Esophagus muscularis mucosa (tissue), 4 donors: ENCODE measurements at places on chromosomes 5 and 9. TPM values are rescaled to one million over a fixed set of nuclear protein-coding genes. Genes with fewer than 3 reads are reported as not detected.

Gene TMEM252
- total RNA-seq = not detected

- no peak overlapping the region for H3K27ac ChIP-seq
- peak; percentile 42 for DNase-seq
- no peaks in the 10 kb centered on the region for H3K27me3 ChIP-seq
- H3K4me1 ChIP-seq = no peaks in the 10 kb centered on the region
- no peaks in the 10 kb centered on the region for H3K36me3 ChIP-seq
Observed at GRCh38 chr5:39193553-39194465, 25.6 kb downstream of the FYB1 start.

Gene TARS1
- 98.4 TPM for total RNA-seq

Gene ADRB2
- 6.1 TPM for total RNA-seq

Gene ACOT12
- not detected for total RNA-seq

GRCh38 chr9:87718852-87719612 lies 6.9 kb upstream of the CTSL start:
- no peak for DNase-seq
- H3K36me3 ChIP-seq = no peaks in the 10 kb centered on the region
- H3K27me3 ChIP-seq = no peaks in the 10 kb centered on the region
- no peaks in the 10 kb centered on the region for H3K4me1 ChIP-seq
- no peak overlapping the region for H3K4me3 ChIP-seq
- no peak overlapping the region for H3K27ac ChIP-seq

Gene SCGB3A2
- total RNA-seq = not detected

DNA sequence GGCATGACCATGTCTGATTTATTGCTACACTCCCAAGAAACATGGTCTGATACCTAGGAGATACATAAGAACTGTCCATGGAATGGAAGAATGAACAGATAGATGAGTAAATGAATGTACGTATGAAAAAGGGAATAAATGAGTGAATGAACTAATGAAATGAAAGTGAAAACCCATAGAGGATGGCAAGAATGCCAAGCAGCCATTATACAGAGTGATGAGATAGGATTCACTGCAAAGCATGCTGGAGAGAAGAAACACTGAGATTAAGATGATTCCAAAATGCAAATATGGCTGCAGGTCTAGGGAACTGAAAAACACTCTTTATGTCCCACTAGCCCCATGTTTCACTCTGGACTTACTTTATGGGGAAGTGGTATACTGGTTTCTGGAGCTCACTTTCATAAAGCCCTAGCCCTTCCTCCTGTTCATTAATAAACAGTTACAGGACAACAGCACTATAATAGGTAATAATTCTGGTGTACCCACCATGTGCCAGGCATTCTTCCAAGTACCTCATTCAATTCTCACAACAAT lies 170.3 kb upstream of the RAD23B start:
- H3K27me3 ChIP-seq = no peaks in the 10 kb centered on the region
- no peak for DNase-seq
- no peaks in the 10 kb centered on the region for H3K4me1 ChIP-seq
- H3K27ac ChIP-seq = no peak overlapping the region

Gene RGS7BP
- total RNA-seq = 4.6 TPM

GRCh38 chr5:93831449-93831848 lies 90.0 kb upstream of the POU5F2 start:
- H3K4me3 ChIP-seq = no peak overlapping the region
- no peak for DNase-seq
- no peaks in the 10 kb centered on the region for H3K4me1 ChIP-seq
- H3K27me3 ChIP-seq = no peaks in the 10 kb centered on the region

DNA sequence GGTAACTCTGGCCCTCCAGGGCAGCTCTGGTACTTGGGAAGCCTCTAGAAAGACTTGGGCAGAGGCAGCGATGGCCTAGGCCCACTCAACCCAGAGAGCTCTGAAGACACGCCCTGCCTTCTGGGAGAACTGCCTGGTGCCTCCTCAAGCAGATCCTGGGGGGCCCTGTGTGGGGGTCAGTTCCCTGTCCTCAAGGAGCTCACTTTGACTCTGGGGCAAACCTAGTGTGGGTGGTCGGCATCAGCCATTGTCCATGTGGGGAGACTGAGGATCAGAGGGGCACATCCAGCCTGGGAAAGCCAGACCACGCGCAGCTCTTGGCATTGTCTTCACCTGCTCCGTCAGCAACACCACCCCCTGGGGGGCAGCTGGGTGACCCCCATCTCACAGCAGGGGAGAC lies 28.0 kb downstream of the ABO start:
- peaks cover 3% of the 10 kb centered on the region for H3K4me1 ChIP-seq
- H3K36me3 ChIP-seq = no peaks in the 10 kb centered on the region
- H3K27me3 ChIP-seq = no peaks in the 10 kb centered on the region
- H3K27ac ChIP-seq = no peak overlapping the region
- no peak for DNase-seq

- H3K36me3 ChIP-seq = no peaks in the 10 kb centered on the region
- no peak overlapping the region for H3K27ac ChIP-seq
- no peaks in the 10 kb centered on the region for H3K27me3 ChIP-seq
- no peaks in the 10 kb centered on the region for H3K4me1 ChIP-seq
- DNase-seq = no peak
Observed at GRCh38 chr5:85170183-85170582, 785.5 kb upstream of the EDIL3 start.

GRCh38 chr5:67992923-67993322 lies 222.6 kb upstream of the PIK3R1 start:
- H3K27ac ChIP-seq = peak overlapping the region; percentile 55
- no peak for DNase-seq
- H3K27me3 ChIP-seq = no peaks in the 10 kb centered on the region
- no peaks in the 10 kb centered on the region for H3K36me3 ChIP-seq
- no peak overlapping the region for H3K4me3 ChIP-seq
- peaks cover 6% of the 10 kb centered on the region for H3K4me1 ChIP-seq

Gene TEX48
- not detected for total RNA-seq

- no peaks in the 10 kb centered on the region for H3K27me3 ChIP-seq
- H3K27ac ChIP-seq = no peak overlapping the region
- peaks cover 9% of the 10 kb centered on the region for H3K4me1 ChIP-seq
- H3K36me3 ChIP-seq = no peaks in the 10 kb centered on the region
- no peak overlapping the region for H3K4me3 ChIP-seq
Observed at GRCh38 chr5:114789773-114790402, 379.8 kb downstream of the TRIM36 start.

Gene TIMD4
- total RNA-seq = 0.83 TPM

DNA sequence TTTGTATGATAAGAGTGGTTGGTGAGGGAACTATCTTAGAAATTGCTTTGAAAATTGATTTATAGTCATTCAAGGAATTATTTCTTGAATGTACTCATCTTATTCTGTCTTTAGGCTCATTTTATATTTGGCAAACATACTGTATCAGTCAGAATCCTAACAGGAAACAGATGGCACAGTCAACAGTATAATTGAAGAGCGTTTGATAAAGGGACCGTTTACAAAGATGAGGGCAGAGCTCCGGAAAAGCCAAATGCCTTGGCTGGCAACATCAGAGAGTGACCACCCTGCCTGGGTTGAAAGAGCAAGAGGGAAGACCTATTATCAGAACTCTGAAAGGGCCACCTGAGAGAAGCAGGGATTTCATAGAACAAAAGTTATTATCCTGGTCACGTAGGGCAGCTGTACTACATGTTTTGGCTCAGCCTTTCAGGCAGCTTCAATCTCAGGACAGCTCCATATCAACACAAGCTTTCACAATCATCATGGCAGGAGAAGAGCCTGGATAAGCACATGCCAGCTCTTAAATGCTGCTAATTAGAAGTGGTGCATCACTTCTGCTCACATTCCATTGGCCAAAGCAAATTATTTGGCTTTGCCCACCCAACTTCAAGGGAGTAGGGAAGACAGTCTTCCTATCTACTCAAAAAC lies 47.2 kb upstream of the ARL15 start:
- no peak overlapping the region for H3K4me3 ChIP-seq
- H3K27me3 ChIP-seq = no peaks in the 10 kb centered on the region
- peaks cover 6% of the 10 kb centered on the region for H3K4me1 ChIP-seq
- DNase-seq = no peak
- no peak overlapping the region for H3K27ac ChIP-seq

GRCh38 chr5:87029951-87030350 lies 237.7 kb upstream of the RASA1 start:
- H3K36me3 ChIP-seq = no peaks in the 10 kb centered on the region
- H3K4me1 ChIP-seq = no peaks in the 10 kb centered on the region
- no peak overlapping the region for H3K4me3 ChIP-seq
- H3K27me3 ChIP-seq = no peaks in the 10 kb centered on the region

DNA sequence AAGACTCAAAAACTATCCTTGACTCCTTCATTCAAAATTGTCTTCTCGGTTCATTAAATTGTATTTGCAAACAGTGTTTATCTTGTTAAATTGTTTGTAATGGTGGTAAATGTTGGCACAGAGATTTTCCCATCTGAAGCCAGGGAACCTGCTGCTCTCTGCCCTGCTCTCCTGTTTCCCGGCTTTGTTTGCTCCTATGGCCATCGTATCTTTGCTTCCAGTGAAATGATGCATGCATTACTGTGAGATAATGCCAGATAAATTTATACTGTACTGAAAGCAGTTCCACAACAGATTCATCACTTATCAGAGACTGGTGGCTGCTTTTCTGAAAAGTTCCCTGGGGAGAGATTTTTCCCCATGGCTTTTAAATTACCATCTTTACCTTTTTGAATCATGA lies 81.4 kb downstream of the CD180 start:
- no peaks in the 10 kb centered on the region for H3K4me1 ChIP-seq
- H3K27me3 ChIP-seq = no peaks in the 10 kb centered on the region
- peaks cover 67% of the 10 kb centered on the region for H3K36me3 ChIP-seq
- DNase-seq = no peak
- H3K27ac ChIP-seq = no peak overlapping the region
- H3K4me3 ChIP-seq = no peak overlapping the region

GRCh38 chr5:1435369-1435768 lies 9.9 kb downstream of the SLC6A3 start:
- DNase-seq = no peak
- no peak overlapping the region for H3K4me3 ChIP-seq
- H3K27ac ChIP-seq = no peak overlapping the region
- no peaks in the 10 kb centered on the region for H3K36me3 ChIP-seq

GRCh38 chr9:85151741-85152140 lies 482.2 kb downstream of the NTRK2 start:
- no peak overlapping the region for H3K4me3 ChIP-seq
- DNase-seq = no peak
- H3K27ac ChIP-seq = no peak overlapping the region
- no peaks in the 10 kb centered on the region for H3K36me3 ChIP-seq
- H3K27me3 ChIP-seq = no peaks in the 10 kb centered on the region

GRCh38 chr9:85743275-85744128 lies 1.7 kb upstream of the AGTPBP1 start:
- peaks cover 16% of the 10 kb centered on the region for H3K4me1 ChIP-seq
- no peak overlapping the region for H3K4me3 ChIP-seq
- H3K36me3 ChIP-seq = no peaks in the 10 kb centered on the region
- H3K27me3 ChIP-seq = no peaks in the 10 kb centered on the region
- H3K27ac ChIP-seq = no peak overlapping the region

Gene ACTBL2
- total RNA-seq = not detected

GRCh38 chr5:158513490-158514318 lies 586.0 kb downstream of the EBF1 start:
- peak overlapping the region; percentile 44 for H3K27ac ChIP-seq
- no peak overlapping the region for H3K4me3 ChIP-seq
- no peaks in the 10 kb centered on the region for H3K36me3 ChIP-seq
- peaks cover 6% of the 10 kb centered on the region for H3K4me1 ChIP-seq

Gene HK3
- 3.8 TPM for total RNA-seq

Gene ATP6V1G1
- total RNA-seq = 98.6 TPM

DNA sequence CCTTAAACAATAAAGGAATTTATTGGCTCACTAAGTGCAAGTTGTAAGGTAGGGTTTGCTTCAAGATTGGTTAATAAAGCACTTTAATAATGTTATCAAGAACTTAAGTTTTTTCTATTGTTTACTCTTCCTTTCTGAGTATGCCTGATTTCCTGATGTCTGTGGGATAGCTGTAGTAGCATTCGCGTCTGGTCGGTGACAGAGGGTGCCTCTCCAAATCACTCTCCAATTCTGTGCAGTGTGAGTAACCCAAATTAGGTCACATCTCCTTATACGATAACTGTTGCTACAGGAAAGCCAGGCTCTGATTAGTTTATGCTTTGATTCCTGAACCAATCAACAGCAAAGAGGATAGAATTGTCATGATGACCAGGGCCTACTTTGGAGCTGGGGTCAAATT lies 90.7 kb downstream of the CCDC192 start:
- no peak overlapping the region for H3K27ac ChIP-seq
- H3K4me3 ChIP-seq = no peak overlapping the region
- no peaks in the 10 kb centered on the region for H3K36me3 ChIP-seq
- no peaks in the 10 kb centered on the region for H3K27me3 ChIP-seq
- DNase-seq = no peak
- no peaks in the 10 kb centered on the region for H3K4me1 ChIP-seq

DNA sequence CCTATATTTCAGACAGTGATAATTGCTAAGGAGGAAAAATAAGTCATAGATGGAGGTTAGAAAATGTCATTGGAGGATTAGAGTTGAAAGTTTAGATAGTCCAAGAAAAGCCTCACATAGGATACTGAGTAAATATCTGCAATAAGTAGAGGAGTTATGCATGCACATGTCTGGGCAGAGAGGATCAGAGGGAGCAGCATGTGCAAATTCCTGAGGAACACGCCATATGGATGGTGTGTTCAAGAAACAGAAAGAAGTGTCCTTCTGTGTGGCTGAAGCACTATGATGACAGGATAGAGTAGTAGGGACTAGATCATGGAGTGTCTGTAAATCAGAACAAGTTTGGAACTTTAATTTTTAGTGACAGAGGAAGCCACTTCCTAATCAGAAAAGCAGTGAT lies 52.2 kb downstream of the SGCD start:
- no peaks in the 10 kb centered on the region for H3K27me3 ChIP-seq
- no peak for DNase-seq
- no peaks in the 10 kb centered on the region for H3K36me3 ChIP-seq
- H3K27ac ChIP-seq = no peak overlapping the region
- no peak overlapping the region for H3K4me3 ChIP-seq

DNA sequence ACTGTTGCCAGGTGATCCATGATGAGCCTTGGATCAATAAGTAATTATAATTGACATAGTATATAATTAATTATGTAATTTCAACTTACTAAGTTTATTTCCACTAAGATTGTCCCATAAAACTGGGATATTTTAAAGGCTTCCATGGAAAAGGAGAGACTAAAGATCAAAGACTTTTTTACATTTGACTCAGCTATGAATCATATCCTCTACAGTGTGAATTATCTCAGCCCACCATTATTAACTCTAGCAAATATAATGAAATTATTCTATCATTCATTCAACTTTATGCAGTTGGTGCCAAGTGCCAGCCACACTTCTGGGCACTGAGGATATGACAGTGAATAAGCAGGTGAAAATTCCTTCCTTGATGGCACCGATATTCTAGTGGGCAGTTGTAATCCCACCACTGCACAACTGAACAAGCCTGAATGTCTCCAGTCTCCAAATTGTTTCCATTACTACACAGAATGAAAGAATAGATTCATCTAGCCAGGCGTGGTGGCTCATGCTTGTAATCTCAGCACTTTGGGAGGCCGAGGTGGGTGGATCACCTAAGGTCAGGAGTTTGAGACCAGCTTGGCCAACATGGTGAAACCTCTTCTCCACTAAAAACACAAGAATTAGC lies 21.9 kb upstream of the TXN start:
- H3K4me3 ChIP-seq = no peak overlapping the region
- H3K36me3 ChIP-seq = no peaks in the 10 kb centered on the region
- no peak for DNase-seq
- H3K27me3 ChIP-seq = no peaks in the 10 kb centered on the region
- no peak overlapping the region for H3K27ac ChIP-seq

- no peak for DNase-seq
- peaks cover 81% of the 10 kb centered on the region for H3K4me1 ChIP-seq
- H3K27ac ChIP-seq = peak overlapping the region; percentile 92
- H3K36me3 ChIP-seq = no peaks in the 10 kb centered on the region
Observed at GRCh38 chr5:37834542-37835379, 5.1 kb downstream of the GDNF start.
